ENCODE measurements at places on chromosomes 5 and 9.

- DNase-seq = no peak
These were observed 69.6 kb upstream of the GNAQ start for GRCh38 chr9:78101247-78101646.

GRCh38 chr5:124195411-124195810 is 551.0 kb downstream of the ZNF608 start:
- no peak for DNase-seq

- no peak for DNase-seq
These were observed 284.5 kb upstream of the VLDLR start for GRCh38 chr9:2337131-2337530.

GRCh38 chr9:82882138-82882537 is 180.8 kb downstream of the RASEF start:
- DNase-seq = no peak

GRCh38 chr5:189976-190365 is 1.3 kb upstream of the LRRC14B start:
- DNase-seq = no peak

GRCh38 chr9:76465442-76466298 is 6.7 kb downstream of the GCNT1 start:
- no peak for DNase-seq

DNA sequence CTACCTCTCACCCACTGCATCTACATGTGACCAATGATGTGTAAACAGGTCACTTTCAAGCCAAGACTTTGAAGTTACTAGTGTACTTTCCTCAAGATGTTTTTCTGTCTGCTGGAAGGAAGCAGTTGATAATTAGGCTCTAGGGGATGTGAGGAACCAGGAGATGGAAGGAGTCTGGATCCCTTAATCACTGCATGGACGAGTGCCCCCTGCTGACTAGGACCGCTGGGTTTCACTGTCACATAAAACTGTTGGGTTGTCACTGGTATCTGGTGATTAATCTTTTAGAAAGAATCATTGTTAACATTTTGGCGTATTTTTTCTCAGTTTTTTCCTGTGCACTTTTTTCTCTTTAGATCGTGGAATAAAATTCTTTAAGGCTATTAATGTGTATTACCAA is 79.5 kb downstream of the SREK1 start:
- DNase-seq = no peak

GRCh38 chr9:237141-237857 is 22.6 kb downstream of the DOCK8 start:
- no peak for DNase-seq

DNA sequence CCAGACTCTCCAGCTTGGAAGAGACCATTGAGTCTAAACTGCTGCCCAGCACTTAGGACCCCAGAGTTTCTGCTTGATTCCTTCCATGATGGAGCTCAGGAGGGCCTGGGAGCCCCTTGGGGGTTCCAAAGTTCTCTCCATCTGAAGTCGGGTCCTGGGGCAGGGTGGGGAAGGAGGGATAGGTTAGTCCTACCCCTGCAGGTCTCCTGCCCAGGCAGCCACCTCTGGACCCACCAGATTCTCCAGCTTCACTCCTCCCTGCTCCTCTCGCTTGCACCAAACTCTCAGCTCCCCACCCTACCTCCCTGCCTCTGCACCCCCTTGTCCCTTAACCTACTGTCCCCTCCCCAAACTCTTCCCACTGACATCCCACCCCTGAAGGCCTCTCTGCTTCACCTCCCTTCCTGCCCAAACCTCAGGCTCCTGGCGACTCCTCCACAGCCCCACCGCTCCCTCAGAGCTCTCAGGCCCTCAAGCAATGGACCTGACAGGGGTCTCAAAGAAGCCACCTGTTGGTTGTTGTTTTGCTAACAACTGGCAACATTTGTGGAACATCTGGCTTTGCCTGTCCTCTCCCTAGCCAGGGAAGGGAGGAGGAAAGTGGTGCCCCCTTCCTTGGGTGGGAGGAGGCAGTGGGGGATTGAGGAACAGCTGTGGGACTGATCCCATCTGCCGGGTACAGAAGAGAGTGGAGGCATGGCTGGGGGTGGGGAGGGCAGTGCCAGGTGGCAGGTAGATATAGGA is 137.5 kb downstream of the RGS3 start:
- DNase-seq = no peak

DNA sequence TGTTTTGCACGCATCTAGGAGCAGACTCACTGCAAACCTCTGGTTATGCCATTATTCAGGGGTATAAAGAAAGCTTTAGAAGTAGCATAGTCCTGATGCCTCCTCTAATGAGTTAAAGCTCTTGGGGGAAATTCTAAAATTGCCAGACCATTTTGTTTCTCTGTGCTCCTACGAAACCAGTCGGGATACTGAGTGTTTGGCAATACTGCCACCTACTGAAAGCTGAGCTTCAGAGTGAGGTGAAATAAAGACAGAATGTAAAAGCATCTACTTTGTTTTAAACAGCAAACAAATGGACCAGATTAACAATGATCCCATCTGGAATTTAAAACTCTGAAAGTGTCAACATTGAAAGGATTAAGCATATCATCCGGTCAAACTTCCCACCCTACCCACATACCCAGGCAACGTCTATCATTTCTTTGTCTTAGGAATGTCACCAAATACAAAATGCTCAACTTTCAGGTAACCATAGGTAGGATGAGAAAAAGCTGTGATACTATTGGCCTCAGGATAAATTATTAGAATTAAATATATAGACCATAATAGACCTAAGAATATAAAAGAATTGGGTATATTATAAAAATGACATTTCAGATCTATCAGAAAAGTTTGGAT is 77.8 kb upstream of the SHISAL2B start:
- no peak for DNase-seq

DNA sequence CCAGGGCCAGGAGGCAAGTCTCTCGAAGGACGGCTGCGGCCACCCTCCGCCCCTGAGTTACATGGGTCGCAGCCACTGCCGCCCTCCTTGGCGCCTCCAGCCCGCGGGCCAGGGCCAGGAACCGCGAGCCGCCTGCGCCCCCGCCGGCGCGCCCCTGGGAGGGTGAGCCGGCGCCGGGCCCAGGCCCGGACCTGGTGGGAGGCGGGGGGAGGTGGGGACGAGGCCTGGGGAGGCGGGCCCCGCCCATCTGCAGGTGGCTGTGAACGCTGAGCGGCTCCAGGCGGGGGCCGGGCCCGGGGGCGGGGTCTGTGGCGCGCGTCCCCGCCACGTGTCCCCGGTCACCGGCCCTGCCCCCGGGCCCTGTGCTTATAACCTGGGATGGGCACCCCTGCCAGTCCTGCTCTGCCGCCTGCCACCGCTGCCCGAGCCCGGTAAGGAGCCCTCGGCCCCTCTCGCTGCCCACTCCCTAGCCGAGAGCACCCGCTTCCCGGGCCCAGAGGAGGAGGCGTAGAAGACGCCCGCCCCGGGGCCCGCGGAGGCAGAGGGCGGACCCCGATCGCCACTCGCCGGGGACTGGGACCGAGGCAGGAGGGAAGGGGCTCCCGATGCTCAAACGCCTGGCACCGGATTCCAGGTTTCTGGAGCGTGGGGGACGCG is at the start of gene ASS1:
TSS of gene ASS1 (plus strand) at position 397 of the 657 bp plus-strand sequence. CDS start 7,268 bp downstream, outside the sequence.
- DNase-seq = no peak

DNA sequence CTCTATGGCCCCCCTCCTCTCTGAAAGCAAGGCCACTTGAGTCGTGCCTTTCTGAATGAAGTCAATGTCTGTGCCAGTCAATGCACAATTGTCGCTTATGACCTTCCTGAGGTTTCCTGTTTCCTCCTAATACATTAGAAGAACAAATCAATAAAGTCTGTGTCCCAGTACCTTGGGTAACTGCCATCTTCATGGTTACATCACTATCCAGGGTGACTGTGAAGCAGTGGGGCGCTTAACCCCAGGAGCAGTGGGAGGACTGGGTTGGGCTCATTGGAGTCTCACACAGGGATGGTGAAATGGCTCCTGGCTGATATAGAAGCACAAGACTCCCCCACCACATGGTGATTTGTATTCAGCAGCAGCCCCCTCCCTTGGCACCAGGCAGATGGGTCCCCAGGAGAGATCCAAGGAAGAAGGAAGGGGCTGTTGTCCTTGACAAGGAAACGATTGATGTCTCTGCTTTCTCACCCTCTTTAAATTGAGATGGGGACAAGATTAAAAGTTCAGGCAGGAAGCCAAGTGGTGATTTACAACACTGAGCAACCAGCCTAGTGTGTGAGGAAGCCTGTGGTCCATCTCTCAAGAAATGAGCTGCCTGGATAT is 261.9 kb upstream of the ZNF462 start:
- DNase-seq = no peak

- no peak for DNase-seq
These were observed 274.1 kb downstream of the PLK2 start for GRCh38 chr5:58185801-58186200.

DNA sequence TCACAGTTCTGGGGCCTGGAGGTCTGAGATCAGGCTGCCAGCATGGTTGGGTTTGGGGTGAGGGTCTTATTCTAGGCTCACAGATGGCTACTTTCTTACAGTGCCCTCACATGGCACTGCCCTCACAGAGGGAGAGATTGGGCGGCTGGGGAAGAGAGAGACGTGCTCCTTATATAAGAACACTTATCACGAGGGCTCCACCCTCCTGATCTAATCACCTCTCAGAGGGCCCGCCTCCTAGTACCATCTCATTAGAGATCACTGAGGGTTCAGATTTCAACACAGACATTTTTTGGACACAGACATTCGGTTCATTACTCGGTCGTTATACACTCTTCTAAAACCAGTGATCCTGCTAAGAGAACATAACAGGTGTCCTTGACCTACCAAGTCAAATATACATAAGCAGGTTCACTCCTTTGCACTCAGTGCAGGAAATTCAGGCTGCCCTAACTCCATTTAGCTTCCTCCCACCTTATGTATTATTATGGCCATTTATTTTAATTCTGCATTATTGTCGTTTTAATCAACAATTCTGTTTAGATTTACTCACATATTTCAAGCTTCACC is 121.7 kb downstream of the ICE1 start:
- no peak for DNase-seq

GRCh38 chr5:13540168-13540750 is 404.2 kb downstream of the DNAH5 start:
- no peak for DNase-seq

DNA sequence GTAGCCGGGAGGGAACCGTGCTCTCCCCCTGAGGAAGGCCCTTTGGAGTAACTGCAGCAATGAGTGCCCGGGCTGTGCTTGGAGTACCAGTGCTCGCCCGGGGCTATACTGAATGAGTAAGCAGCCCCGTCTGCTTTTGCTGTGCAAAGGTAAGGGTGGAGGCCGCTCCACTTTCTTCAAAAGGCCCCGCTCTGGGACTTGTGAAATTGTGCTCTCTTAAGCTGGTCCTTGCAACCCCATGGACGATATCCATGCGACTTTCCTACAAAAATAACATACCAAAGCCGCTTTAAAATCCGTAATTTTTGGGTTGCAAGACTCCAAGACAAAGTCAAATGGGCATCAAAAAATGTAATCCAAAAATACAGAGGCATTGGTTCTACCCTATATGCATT is 578 bp upstream of the TNFAIP8 start:
- peak; percentile 35 for DNase-seq

- no peak for DNase-seq
These were observed 1.6 kb downstream of the HSPA4 start for GRCh38 chr5:133053448-133053847.

DNA sequence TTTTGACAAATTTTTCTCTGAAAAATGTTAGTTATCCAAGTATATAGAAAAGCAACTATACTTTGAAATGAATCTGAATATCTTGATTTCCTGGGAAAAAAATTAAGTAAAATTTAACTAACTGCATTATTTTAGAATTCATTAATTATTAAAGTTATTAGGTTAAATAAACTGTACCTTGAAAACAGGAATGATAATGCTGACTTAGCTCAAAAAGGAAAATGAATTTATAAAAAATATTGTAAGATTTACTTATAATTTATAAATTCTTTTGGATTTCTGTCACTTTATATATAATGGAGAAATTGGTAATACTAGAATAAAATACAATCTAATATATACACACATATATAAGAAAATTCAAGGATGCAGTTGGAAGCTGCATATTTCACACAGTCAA is 36.1 kb upstream of the ACOT12 start:
- no peak for DNase-seq

GRCh38 chr9:15400281-15400941 is 22.3 kb upstream of the SNAPC3 start:
- DNase-seq = no peak

DNA sequence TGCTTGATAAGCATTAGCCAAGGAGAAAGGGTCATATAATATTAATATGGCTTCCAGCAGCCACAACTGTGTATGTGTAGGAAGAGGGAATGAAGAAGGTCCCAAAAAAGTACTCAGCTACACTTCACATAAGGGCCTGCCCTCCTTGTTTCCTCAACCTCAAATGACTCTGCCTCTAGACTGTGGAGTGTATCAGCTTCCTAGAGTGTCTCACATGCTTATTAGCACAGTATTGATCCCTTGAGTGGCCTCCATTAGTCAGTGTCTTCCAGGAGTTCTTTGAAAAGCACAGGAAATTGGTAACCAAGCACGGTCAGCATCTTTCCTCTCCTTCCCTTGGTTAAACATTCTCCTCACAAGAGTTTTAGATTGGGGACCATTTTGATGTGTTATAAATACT is 190.4 kb upstream of the ATP10B start:
- DNase-seq = no peak

- no peak for DNase-seq
These were observed 615.8 kb downstream of the HTR1A start for GRCh38 chr5:63346451-63346850.

DNA sequence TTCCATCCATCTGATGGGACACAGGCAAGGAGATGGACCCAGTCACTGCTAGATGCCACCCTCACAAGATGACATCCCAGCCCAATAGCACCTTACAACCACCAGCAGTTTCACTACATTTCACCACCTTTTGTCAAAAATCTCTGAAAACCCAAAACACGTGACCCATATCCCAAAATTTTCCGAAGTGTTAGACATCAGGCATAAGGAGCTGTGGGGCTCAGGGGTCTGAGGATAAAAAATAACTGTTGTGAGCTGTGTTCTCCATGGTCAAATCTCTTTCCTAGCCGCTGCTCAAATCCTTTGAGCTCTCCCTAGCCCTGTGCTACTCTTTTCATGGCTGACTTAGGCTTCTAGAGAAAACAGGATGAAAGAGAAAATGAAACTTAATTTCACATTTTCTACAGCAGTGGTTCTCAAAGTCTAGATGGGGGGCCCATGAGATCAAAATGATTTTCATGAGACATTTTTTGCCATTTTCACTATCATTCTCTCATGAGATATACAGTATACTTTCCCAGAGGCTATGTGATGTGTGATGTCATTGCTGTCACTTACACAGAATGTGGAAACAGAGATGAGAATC is 40.7 kb downstream of the TIMD4 start:
- DNase-seq = no peak

GRCh38 chr9:90107040-90107725 is 502.4 kb downstream of the GADD45G start:
- DNase-seq = no peak

- DNase-seq = no peak
These were observed at the start of gene TMEM171 for GRCh38 chr5:73120222-73121118. Gene TMEM171 (plus strand): TSS chr5:73120575. CDS start chr5:73123374, 2,799 bp downstream.
